ENCODE measurements at places on chromosomes 11 and 22.

DNA sequence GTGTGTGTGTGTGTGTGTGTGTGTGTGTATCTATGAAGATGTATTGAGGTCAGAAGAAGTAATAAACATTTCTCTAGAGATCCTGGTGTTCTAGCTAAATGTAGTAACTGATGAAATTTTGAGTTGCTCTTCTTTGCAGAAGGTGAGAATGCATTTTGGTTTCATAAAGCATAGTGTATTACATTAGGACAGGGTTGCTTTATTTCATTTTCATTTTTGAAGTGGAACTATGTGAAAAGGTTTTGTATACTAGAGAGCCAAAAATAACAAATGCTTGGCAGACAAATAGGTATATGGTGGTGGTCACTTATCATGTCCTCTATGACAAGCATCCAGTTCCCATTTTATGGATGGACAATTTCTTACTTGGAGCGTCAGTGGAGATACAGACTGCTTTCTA, 99.0 kb downstream of the CASP12 start:
- no peak for DNase-seq

GRCh38 chr22:50304528-50305392, 2.7 kb downstream of the PLXNB2 start:
- DNase-seq: no peak

DNA sequence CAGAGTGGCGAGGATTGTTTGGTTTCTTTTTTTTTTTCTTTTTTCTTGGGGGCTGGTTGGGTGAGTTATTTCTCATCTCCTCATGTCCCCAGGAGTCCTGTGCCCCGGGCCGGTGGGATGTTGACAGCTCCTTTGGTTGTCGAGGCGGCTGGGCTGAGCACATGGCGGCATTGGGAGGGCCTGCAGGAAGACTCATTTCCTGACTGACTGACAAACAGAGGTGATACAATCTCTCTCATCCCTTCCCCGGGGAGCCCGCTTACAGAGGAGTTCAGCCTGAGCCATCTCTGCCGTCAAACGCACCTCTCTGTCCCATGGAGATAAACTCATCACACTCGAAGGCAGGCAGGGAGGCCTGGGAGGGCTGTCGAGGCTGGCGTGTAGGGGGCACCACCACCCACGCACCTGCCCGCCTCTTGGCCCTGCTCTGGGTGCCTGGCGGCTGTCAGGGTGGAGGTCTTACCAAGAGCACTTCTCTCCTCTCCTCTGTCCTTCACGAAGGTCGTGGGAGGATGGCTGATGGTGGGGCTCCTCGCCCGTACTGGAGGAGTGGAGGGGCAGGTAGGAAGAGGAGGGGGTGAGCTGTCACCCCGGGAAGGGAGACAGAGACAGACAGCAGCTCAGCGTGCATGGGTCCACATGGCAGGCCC, 60.0 kb upstream of the NECTIN1 start:
- no peak for DNase-seq

- no peak for DNase-seq
These were observed 912.8 kb downstream of the DLG2 start for GRCh38 chr11:84714316-84714780.

- DNase-seq: no peak
These were observed 134.3 kb downstream of the TEAD1 start for GRCh38 chr11:12808519-12808918.

DNA sequence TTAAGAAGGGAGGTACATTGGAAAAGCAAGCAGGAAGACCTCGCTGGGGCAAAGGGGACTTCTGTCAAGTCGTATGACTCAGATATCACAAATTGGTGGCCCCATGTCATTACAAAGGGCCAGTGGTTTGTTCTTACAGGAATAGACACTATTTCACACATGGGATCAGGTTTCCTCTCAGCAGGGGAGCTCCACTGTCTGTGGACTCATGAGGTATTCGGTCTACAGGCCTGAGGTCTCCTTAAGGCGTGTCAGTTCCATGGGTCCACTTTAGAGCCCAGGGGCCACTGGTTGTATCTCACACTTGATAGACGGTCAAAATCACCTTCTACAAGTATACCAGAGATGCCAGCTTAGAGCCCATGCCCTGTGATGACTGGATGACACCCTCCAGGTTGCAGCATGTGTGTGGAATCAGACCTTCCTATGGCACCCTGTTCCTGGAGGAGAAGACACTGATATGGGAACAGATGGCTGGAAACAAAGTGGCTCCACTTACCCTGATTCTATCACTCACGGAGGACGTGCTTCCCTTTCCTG, 288.1 kb upstream of the B3GAT1 start:
- DNase-seq: no peak

DNA sequence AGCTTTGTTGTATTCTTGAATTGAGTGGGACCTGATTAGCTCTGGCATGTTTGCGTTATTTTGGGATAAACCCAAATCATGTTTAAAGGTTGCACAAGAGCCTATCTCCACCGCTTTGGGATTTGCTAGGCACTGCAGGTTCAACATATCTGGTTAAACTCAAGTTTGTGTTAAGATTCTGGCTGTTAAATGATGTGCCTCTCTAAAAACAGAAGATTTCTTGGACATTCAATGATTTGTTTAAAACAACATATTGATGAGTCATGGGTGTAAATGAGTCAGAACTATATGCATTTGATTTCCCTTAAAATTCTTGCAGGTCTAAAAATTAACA, 67.4 kb downstream of the AMOTL1 start:
- DNase-seq: no peak

GRCh38 chr22:36386351-36386899, 1.3 kb downstream of the MYH9 start:
- no peak for DNase-seq
